ENCODE measurements at places on chromosomes 3 and 15. TPM values are rescaled to one million over a fixed set of nuclear protein-coding genes. Genes with fewer than 3 reads are reported as not detected.

Gene LRRC2
- 0.71 TPM for total RNA-seq

Gene GRIP2
- total RNA-seq, result 2.4 TPM

Gene FBLN2
- total RNA-seq, result 334 TPM

Gene SLTM
- 92.7 TPM for total RNA-seq

DNA sequence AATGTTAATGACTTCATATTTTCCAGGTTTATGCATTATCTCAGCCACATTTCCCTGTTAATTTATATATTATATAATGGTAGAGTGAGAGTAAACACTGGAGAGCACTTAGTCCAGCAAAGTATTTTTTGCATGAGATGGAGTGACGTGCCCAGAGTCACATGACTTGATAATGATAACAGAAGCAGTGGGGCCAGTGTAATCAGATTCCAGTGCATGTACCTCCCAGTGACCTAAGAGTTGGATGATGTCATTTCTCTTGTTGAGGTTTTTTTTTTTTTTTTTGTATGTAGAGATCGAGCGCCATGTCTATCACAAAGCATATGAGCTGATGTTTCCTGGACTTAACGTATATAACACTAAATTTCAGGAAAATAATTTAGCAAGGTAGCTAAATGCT lies 375.3 kb downstream of the CNTN6 start:
- no peak overlapping the region for H3K4me3 ChIP-seq
- H3K4me1 ChIP-seq, result no peaks in the 10 kb centered on the region
- no peaks in the 10 kb centered on the region for H3K36me3 ChIP-seq
- DNase-seq, result no peak
- H3K27me3 ChIP-seq, result no peaks in the 10 kb centered on the region

DNA sequence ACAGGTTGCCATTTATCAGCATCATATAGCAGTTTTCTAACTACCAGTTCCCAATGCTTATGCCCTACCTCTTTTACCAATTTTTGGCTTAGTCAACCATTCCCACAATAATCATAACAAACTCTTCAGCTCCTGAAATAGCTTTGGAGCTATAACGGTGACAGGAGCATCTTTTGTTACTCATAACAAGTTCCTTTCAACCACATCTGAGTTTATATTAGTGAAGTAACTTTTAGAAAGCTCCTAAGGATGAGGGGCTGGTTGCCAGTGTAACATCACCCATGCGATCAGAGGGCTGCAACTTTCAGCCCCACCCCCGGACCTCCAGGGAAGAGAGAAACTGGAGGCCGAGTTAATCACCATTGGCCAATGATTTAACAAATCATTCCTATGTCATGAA lies 495.3 kb upstream of the RASGRP1 start:
- H3K27me3 ChIP-seq, result no peaks in the 10 kb centered on the region
- H3K36me3 ChIP-seq, result no peaks in the 10 kb centered on the region
- H3K4me1 ChIP-seq, result no peaks in the 10 kb centered on the region
- no peak overlapping the region for H3K4me3 ChIP-seq
- DNase-seq, result no peak

DNA sequence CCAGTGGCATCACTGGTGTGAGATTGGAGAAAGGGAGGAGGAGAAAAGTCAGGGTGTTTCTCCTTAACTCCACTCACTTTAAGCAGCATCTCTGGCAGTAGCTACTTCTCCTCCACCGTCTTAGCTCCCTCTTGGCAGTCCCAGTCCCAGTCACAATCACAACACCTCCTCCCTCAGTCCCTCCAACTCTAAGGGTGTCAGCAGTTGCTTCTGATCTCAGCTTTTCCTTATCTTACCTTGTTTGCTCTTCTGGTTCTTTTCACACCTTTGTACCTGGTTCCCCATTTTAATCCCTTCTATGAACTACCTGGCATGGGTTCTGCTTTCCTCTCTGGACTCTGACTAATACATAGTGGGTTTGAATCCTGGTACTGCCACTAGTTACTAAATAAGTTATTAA lies 188.3 kb upstream of the CTDSPL start:
- no peaks in the 10 kb centered on the region for H3K27me3 ChIP-seq
- H3K27ac ChIP-seq, result no peak overlapping the region
- H3K36me3 ChIP-seq, result no peaks in the 10 kb centered on the region
- no peak overlapping the region for H3K4me3 ChIP-seq
- peaks cover 23% of the 10 kb centered on the region for H3K4me1 ChIP-seq

- H3K27ac ChIP-seq, result peak overlapping the region; percentile 50
- no peaks in the 10 kb centered on the region for H3K36me3 ChIP-seq
- no peak overlapping the region for H3K4me3 ChIP-seq
- H3K27me3 ChIP-seq, result no peaks in the 10 kb centered on the region
- DNase-seq, result peak; percentile 77
- peaks cover 16% of the 10 kb centered on the region for H3K4me1 ChIP-seq
These were observed 11.0 kb downstream of the STARD5 start for GRCh38 chr15:81312790-81313543.

- H3K36me3 ChIP-seq, result no peaks in the 10 kb centered on the region
- H3K4me1 ChIP-seq, result no peaks in the 10 kb centered on the region
- no peak overlapping the region for H3K4me3 ChIP-seq
- no peaks in the 10 kb centered on the region for H3K27me3 ChIP-seq
- no peak for DNase-seq
These were observed 235.5 kb upstream of the THRB start for GRCh38 chr3:24730173-24730572.

- H3K27me3 ChIP-seq, result no peaks in the 10 kb centered on the region
- no peak for DNase-seq
- no peaks in the 10 kb centered on the region for H3K4me1 ChIP-seq
- H3K4me3 ChIP-seq, result no peak overlapping the region
These were observed 87.4 kb downstream of the NFKBIZ start for GRCh38 chr3:101936419-101937356.

DNA sequence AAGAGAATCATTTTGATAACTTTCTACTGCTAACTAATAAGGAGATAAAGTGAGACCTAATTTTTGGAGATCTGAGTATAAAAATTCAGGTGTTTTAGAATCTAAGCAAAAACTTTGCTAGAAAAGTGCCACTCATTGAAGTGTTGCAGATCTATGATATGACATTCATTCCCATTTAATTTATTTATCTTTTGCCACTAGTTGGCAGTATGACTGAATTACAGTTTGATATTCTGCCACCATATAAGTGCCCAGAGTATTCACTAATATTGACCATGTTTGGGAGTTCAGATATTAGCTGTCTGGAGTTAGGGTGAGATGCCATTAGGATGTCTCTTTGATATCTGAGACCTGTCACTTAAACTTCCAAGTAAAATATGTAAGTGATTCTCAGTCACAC lies 251.3 kb upstream of the GBE1 start:
- no peaks in the 10 kb centered on the region for H3K27me3 ChIP-seq
- H3K27ac ChIP-seq, result no peak overlapping the region
- DNase-seq, result no peak
- H3K4me1 ChIP-seq, result no peaks in the 10 kb centered on the region
- H3K4me3 ChIP-seq, result no peak overlapping the region

- no peaks in the 10 kb centered on the region for H3K36me3 ChIP-seq
- no peaks in the 10 kb centered on the region for H3K4me1 ChIP-seq
- no peaks in the 10 kb centered on the region for H3K27me3 ChIP-seq
- DNase-seq, result no peak
- no peak overlapping the region for H3K4me3 ChIP-seq
These were observed 5.9 kb upstream of the MORF4L1 start for GRCh38 chr15:78866803-78867202.

- no peak for DNase-seq
- H3K36me3 ChIP-seq, result no peaks in the 10 kb centered on the region
- H3K27me3 ChIP-seq, result no peaks in the 10 kb centered on the region
These were observed 151.6 kb downstream of the IL5RA start for GRCh38 chr3:2958551-2958950.

- DNase-seq, result no peak
- H3K36me3 ChIP-seq, result no peaks in the 10 kb centered on the region
- no peaks in the 10 kb centered on the region for H3K27me3 ChIP-seq
- H3K4me3 ChIP-seq, result no peak overlapping the region
These were observed 15.5 kb downstream of the ZIC4 start for GRCh38 chr3:147390589-147391569.

DNA sequence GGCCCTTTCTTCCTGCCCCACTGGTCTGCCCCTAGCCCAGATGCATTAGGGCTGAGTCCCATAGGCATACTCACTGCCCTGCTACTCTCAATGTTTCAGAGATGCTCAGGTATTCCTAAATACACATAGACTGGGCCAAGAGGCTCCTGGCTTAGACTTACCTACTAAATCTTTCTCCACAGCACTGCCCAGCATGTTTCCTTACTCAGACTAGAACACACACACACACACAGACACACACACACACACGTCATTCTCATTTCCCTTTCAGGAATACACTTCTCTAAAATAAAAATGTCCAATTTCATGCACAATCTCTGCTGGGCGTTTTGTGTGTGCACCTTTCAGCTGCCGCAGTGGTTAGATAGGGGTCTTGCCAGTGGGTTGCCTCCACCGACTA lies 175.7 kb downstream of the FAM43A start:
- no peak overlapping the region for H3K27ac ChIP-seq
- H3K27me3 ChIP-seq, result no peaks in the 10 kb centered on the region
- H3K36me3 ChIP-seq, result no peaks in the 10 kb centered on the region
- no peak for DNase-seq
- H3K4me1 ChIP-seq, result no peaks in the 10 kb centered on the region
- no peak overlapping the region for H3K4me3 ChIP-seq

DNA sequence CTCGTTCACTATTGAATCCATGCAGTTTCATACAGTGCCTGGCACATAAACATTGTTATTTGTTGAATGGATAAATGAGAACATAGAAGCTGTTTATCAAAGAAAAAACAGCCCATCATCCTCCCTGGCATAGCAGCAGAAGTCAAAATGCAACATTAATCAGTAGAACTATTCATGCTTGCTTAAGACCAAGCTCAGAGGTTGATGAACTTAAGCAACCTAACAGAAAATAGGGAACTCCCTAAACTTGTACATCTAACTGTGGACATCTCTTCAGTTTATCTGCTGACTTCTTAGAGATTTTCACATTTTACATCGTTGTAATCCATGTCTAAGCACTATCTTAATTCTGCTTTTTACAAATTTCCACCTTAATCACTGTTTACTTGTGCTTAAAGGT lies 29.2 kb downstream of the SENP8 start:
- H3K36me3 ChIP-seq, result no peaks in the 10 kb centered on the region
- H3K4me3 ChIP-seq, result no peak overlapping the region
- peak; percentile 25 for DNase-seq
- peak overlapping the region; percentile 15 for H3K27ac ChIP-seq
- H3K4me1 ChIP-seq, result peaks cover 4% of the 10 kb centered on the region

- H3K27me3 ChIP-seq, result no peaks in the 10 kb centered on the region
- H3K4me3 ChIP-seq, result no peak overlapping the region
These were observed 7.0 kb upstream of the OXTR start for GRCh38 chr3:8776406-8776805.

DNA sequence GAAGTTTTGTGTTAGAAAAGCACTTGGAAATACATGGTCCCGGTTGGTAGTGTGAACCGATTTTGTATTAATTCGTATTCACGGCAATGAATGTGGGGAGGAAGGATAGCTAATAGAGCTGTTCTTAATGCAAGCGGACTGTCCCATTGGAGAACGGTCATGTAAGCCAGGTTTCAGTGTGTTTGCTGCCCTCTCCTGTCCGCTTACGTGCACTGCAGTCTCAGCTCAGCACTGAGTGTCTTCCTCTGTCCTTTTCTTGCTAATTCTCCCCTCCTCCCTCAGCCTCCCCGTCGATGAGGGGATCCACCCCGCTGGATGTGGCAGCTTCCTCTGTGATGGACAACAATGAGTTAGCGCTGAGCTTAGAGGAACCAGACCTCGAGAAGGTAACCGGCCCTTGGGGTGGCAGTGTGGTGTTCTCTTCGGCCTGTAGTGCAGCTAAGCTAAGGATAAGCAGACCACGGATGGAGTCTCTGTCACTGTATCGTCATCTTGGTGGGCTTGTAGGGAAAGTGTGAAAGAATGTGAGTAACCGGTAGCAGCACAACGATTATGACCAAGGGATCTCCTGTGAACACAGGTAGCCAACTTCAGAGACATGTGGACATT lies 267.5 kb upstream of the CHRM5 start:
- peak; percentile 85 for DNase-seq
- no peak overlapping the region for H3K27ac ChIP-seq
- no peaks in the 10 kb centered on the region for H3K36me3 ChIP-seq

DNA sequence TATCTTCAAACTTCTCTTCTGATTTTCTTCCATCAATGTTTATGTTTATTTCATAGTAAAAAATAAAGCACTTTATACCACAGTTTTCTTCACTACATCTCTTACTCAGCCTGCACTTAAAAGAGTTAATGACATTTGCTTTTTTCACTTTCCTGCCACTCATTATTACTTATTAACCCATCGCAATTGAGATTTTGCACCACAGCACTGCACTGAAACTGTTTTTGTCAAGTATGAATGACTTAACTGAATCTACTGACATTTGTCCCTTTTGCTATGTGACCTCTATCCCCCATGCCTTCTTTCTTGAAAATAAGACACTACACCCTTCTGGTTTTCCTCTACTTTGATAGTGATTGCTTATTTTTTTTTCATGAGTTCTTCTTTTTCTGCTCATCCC lies 739.7 kb upstream of the DPPA4 start:
- H3K27ac ChIP-seq, result no peak overlapping the region
- DNase-seq, result no peak
- H3K36me3 ChIP-seq, result no peaks in the 10 kb centered on the region
- no peaks in the 10 kb centered on the region for H3K4me1 ChIP-seq

- H3K36me3 ChIP-seq, result no peaks in the 10 kb centered on the region
- H3K4me1 ChIP-seq, result peaks cover 17% of the 10 kb centered on the region
- no peak for DNase-seq
These were observed 1.7 kb downstream of the KLHL25 start for GRCh38 chr15:85792912-85793590.

DNA sequence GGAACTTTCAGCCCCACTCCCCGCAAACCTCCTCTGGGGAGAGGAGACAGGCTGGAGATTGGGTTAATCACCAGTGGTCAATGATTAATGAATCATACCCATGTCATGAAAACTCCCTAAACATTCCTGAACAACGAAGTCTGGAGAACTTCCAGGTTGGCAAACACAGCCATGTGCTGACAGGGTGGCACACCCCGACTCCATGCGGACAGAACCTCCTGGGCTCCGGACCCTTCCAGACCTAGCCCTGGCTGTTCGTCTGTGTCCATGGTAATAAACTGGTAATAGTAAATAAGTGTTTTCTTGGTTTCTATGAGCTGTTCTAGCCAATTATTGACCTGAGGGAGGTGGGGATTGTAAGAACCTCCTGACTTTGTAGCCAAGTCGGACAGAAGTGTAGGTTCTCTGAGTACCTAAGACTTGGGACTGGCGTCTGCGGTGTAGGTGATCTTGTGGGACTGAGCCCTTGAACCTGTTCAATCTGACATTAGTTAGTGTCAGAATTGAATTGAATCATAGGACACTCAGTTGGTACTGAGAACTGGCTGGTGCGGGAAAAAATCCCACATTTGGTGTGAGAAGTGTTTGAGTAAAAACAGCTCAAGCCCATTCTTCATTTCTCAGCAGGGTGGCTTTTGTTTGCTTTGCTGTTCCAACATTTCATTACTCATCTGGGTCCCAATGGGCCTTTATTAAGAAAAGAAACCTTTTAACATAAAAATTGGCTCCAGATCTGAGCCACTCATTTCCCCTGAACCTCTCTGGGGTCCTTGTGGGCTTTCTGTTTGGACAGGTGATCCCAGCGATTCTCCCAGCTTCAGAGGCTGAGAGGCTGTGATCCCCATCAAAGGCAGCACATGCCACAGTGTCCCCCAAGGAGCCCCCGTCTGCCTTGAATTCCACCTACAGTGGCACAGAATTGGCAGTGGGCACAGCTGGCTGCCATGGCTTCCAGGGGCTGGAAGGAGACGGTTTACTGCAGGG lies 151.0 kb downstream of the TJP1 start:
- H3K4me1 ChIP-seq, result no peaks in the 10 kb centered on the region
- H3K4me3 ChIP-seq, result no peak overlapping the region
- H3K27ac ChIP-seq, result no peak overlapping the region
- H3K27me3 ChIP-seq, result no peaks in the 10 kb centered on the region

- no peaks in the 10 kb centered on the region for H3K4me1 ChIP-seq
- no peak overlapping the region for H3K27ac ChIP-seq
- DNase-seq, result no peak
- no peaks in the 10 kb centered on the region for H3K36me3 ChIP-seq
These were observed 794.9 kb downstream of the NTRK3 start for GRCh38 chr15:87461631-87462030.

Measured in testis (tissue), 5 donors.